SK-N-SH (cell line): ENCODE measurements at places on chromosomes 1 and 21. TPM values are rescaled to one million over a fixed set of nuclear protein-coding genes. Genes with fewer than 3 reads are reported as not detected.
A peak's percentile ranks its signal among the peaks of the same experiment; 100 is the strongest.

DNA sequence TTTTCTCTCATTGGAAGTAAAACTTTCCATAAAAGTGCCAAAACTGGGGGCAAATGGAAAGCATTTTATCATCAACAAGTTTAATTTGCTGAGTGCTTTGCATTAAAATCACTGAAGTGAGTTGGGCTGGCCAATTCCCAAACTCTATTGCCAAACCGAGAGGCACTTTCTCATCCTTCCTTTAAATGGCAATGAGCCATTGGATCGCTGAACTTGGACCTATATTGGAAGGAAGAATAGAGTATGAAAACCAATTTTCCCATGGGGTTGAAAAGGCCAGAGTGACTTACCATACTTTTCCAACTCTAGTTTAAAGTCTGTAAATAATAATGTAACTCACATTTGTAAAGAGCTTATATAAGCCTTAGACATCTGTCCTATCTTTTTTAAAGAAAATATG, 189.1 kb upstream of the C1orf87 start:
- no peak for DNase-seq

The CNR2 gene
- not detected in 2 replicates for polyA plus RNA-seq

The ARHGEF16 gene
- polyA plus RNA-seq: 0.10 and 0.18 TPM in 2 replicates

DNA sequence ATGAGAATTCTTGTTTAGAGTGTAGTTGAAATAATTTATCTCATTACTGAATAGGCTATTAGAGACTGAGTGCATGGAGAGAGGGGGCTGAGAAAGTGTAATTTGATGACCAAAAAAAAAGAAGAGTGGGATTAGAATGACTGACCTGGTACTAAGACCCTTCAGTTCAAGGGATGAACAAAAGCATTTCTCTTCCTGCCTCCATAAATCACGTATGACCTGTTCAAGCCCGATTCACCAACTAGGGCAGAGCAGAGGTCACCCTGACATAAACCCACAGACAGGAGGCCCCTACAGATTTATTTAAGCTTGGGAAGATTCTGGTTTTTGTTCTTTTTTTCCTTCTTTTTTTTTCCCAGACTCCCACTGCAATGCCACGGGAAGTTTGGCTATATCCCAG, 123.7 kb upstream of the COP1 start:
- no peak for DNase-seq

DNA sequence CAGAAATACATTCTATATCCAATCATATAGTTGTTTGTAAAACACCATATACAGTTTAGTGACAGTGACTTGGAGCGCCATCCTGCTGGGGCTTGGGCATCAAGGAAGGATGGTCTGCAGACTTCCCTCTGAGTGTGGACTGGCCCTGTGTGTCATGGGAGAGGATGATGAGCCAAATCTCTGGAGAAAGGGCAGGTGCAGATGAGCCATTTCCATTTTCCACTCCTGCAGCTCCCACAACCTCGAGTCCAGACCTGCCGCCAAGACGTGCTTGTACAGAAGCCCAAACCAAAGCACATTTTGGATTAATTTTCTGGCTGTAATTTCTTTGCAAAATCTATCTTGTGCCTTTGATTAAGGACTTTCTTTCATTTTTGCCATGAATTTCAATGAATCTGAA, 48.3 kb upstream of the SLC22A15 start:
- no peak for DNase-seq

The IRF6 gene
- 0.94 and 1.6 TPM in 2 replicates for polyA plus RNA-seq

The OR2T11 gene
- not detected in 2 replicates for polyA plus RNA-seq

DNA sequence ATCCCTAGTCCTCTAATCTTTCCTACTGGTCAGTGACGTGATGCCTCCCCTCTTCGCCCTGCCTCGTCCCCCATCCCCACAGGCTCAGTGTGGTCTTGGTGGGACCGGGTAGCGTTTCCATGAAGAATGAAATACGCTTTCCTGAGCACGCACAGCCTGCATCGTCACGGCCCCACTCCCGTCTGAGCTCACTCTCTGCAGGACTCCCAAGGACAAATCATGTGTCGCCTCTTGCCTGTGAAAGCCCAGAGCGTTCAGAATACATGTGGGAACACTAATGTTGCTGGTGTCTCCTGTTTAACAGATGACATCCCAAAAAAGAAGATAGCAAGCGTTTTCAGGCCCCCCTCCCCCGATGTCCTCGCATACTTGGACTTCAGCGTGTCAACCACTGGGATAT, 49.2 kb downstream of the S100B start:
- DNase-seq: no peak

The USP33 gene
- polyA plus RNA-seq: 26.3 and 38.8 TPM in 2 replicates

The LCE6A gene
- polyA plus RNA-seq: not detected in 2 replicates

The TDRD5 gene
- polyA plus RNA-seq: not detected in 2 replicates

GRCh38 chr1:236615399-236616148, 11.3 kb upstream of the HEATR1 start:
- DNase-seq: no peak

- no peak for DNase-seq
These were observed 49.6 kb downstream of the CD58 start for GRCh38 chr1:116521186-116521585.

DNA sequence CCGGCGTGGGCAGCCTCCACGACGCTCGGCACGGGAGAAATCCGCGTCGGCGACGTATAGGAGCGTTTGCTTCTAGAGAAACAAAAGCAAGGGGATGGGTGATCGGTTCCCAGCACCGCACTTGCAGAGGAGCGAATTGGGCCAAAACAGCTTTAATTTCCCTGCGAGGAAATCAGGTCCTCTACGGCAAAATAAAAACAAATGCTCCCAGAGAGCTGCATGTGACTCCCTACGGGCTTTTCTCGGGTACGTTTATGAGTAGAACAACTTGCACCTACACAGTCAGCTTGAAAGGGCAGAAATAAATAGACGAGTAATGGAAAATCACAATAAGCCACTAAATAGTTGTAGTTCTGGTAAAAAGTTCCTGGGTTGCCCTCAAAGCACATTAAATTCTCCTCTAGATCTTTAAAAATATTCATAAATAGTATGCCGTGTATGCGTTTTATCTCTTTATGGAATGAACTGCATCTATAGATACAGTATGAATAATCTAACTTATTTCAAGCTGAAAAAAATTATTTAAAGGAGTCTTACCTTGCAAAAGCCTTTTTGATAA, 1.2 kb downstream of the NHLH2 start:
- DNase-seq: no peak

DNA sequence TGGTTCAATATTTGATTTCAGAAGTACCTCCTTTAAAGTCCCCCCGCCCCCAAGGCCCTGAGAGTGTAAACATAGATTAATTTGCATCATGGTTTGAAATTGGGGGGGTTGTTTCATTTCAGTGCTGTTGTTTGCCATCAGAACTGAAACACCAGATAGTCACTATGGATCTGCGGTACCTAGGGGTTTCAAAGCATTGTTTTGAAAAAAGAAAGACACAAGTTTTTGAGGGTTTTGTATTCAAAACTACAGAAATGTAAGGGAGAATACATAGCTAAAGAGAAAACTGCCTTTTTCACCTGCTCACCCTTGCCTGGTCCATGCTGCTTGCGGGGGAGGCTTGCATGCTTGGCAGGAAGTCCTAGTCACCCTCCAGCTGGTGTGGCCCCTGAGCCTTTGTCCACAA, 59.3 kb downstream of the ACP6 start:
- no peak for DNase-seq

DNA sequence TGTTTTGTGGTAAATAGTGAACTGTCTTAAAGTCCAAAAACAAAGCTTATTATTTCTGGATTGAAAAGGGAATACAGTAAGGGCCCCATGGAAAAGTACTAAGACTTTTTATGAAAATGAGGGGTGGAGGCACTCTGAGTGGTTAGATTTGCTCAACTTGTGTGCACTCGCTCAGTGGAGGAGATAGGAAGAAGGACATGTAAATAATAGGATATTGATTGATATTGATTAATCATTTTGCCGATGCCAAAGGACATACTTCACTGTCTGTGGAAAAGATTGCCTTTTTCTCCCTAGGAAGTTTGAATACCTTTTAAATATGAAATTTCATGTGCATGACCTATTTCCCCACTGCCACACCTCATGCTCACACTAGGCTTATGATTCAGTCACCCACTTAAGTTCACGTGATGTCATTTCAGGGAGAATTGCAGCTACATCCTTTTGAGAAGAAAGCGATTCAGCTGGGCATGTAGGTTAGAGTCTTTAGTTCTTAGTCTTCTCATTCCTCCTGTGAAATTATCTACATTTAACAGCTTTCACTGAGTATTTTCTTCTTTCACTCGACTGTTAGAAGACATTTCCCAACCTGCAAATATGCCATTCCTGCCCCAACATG, 5.0 kb downstream of the MTR start:
- DNase-seq: no peak

GRCh38 chr1:23804183-23804835, 3.8 kb upstream of the GALE start:
- peak; percentile 48 for DNase-seq

DNA sequence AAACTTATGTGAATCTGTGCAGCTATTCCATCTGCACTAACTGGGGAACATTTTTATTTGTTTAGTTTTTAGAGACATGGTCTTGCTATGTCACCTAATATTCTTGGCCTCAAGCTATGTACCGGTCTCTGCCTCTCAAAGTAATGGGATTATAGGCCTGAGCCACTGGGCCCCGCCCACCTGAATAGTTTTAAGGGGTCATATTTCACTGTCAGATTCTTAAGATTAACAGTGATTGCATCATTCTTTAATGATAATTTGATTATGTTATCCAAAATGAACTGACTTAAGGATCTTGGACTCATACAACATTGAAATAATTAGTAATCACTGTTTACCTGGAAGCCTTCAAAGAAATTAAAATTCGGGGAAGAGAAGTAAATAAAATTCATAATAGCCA, 12.6 kb upstream of the KLF18 start:
- DNase-seq: no peak
